ENCODE measurements at places on chromosomes 2 and 18. TPM values are rescaled to one million over a fixed set of nuclear protein-coding genes. Genes with fewer than 3 reads are reported as not detected.

PRKAG3 gene
- total RNA-seq = not detected

ABCG5 gene
- total RNA-seq = not detected

C18orf54 gene
- 10.2 TPM for total RNA-seq

C2orf72 gene
- total RNA-seq = not detected

CD226 gene
- 19.9 TPM for total RNA-seq

DPP4 gene
- 11.9 TPM for total RNA-seq

DNA sequence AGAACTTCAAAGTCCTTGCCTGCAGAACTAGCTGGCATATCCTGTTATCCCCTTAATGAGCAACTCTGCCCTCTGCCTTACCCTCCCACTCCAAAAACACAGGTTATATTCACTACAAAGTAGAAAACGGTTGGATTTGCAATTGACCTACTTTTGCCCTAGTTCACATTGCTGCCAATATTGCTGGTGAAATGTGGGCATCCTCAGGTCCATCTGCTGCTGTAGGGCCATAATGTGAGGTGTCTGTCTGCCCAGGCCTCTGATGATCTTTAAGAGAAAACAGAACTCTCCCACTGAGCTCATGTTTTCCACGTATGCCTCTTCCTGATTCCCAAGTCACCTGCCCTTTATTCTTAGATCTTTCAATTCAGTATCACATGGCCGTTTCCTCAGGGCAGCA is 294.0 kb upstream of the CDH20 start:
- no peak for DNase-seq

- DNase-seq = peak; percentile 32
Measured at GRCh38 chr2:195575879-195576401, 81.1 kb upstream of the SLC39A10 start.

- peak; percentile 42 for DNase-seq
Measured at GRCh38 chr2:144515696-144516410, 4.1 kb downstream of the ZEB2 start.

- no peak for DNase-seq
Measured at GRCh38 chr18:66603941-66604627, at the start of gene CDH19. TSS of gene CDH19 (minus strand) at chr18:66604090. CDS start at chr18:66572204, 31,886 bp downstream.

DNA sequence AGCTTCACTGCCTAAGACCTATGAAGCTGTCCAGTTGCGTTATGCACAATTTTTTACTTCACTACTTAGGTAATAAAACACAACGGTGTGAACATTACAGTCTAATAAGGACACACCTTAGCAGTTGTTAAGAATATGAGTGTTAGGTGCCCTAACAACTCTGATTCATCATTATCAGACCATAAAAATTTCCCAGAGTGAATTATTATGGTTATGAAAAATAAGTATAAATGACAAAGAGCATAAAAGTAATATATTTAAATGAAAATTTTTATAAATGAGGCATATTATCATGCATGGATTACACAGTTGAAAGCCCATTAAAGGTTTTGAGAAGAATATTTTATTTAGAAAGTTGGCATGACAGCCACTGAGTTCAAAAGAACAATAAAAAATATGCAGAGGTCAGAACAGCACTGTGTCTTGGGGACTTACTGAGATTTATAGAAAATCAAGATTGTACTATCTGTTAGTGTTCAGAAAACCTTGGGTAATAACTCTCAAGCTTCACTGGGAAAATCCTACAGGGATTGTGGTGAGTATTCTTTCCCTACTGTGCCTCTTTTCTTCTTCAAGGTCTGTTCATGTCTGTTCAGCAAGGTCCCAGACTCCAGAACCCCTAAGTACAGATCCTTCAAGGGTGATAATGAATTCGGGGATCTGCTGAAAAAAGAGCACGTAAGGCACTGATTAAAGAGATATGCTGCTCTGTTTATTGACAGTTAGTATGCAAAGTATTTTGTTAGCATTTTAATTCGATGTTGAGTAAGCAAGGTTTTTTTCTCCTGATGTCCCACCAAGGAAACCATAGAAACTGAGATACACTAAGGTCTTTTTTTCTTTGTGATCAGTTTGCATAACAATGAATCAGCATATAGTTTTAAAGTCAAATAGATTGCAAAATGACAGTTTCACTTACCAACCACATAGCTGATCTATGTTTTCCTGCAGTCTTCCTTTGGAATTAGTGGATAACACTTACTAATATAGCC is 250.0 kb downstream of the DSEL start:
- no peak for DNase-seq

- no peak for DNase-seq
Measured at GRCh38 chr2:218805627-218806026, 23.7 kb downstream of the CYP27A1 start.

DNA sequence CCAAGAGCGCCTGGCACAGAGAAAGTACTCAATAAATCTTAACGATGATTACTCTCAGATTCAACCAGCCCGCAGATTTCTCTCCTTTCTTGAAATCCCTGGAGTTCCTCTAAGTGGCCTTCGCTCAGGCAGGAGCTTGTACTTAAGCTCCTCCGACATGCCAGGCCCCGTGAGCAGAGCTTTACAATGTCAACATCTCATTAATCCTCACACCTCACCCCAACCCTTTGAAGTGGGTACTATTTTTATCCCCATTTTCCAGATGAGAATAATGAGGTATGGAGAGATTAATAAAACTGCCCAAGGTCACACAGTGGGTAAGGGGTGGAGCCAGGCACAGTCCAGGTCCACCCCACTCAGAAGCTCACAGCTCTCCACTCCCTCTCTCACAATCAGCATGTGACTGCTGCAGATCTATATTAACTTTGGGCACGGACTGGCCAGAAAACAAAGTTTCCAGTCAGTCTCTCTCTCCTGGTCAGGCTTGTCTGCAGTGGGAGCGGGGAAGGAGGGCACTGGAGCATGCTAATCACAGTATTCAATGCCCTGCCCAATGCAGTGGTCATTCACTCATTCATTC is 18.0 kb downstream of the DNMT3A start:
- no peak for DNase-seq

DNA sequence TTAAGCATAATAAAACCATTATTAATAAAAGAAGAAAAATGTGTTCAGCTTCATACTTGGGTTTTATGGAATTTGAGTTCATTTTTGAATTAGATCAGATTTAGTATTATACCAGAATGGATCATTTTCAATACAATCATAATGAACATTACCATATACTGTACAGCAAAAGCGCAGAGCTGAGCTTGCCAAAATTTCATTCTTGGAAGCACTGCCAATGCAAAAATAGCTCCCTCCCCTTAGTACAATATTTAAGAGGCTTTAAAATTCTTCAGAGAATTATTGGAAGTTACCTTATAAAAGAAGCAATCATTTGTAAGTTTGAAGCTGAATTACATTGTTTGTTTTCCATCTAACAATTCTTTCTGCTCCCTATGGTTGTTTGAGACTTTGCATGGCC is 938.1 kb upstream of the SLC39A10 start:
- DNase-seq = no peak

GRCh38 chr18:58997811-58998337 is 133.2 kb downstream of the ZNF532 start:
- DNase-seq = no peak

- DNase-seq = no peak
Measured at GRCh38 chr18:60295674-60296073, 76.9 kb downstream of the MC4R start.

GRCh38 chr2:203025592-203025991 is 10.9 kb downstream of the NBEAL1 start:
- DNase-seq = no peak

GRCh38 chr2:7022492-7023385 is 105.5 kb downstream of the RNF144A start:
- no peak for DNase-seq

GRCh38 chr2:177024765-177025164 is 187.8 kb upstream of the HNRNPA3 start:
- no peak for DNase-seq

- no peak for DNase-seq
Measured at GRCh38 chr2:198441246-198441645, 636.9 kb downstream of the PLCL1 start.

Measured in activated naive CD4-positive, alpha-beta T cell treated with anti-CD3 and anti-CD28 coated beads for 36 hours (primary cell).